ENCODE measurements at places on chromosomes 3 and 15. TPM values are rescaled to one million over a fixed set of nuclear protein-coding genes. Genes with fewer than 3 reads are reported as not detected.

DNA sequence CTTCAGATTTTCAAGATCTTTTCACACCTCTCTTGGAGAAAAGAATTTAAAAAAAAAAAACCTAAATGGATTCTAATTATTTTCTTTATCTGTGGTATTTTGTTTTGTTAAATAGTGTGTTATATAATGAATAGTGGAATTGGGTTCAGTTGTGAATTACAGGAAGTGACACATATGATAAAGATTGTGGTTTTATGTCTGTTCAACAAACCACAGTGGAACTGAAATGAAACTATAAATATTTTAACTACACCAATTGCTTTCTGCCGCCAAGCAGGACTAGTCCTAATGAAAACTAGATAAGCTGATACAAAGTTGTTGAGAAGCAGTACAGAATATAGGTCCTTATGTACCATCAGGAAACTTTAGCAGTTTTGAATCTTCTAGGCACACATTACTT is 121.6 kb downstream of the UBE2E2 start:
- DNase-seq = no peak
- no peak overlapping the region for H3K4me3 ChIP-seq
- peaks cover 7% of the 10 kb centered on the region for H3K4me1 ChIP-seq
- no peak overlapping the region for H3K27ac ChIP-seq

- peaks cover 11% of the 10 kb centered on the region for H3K27me3 ChIP-seq
- no peak overlapping the region for H3K4me3 ChIP-seq
Measured at GRCh38 chr15:70127770-70128413, 30.2 kb upstream of the TLE3 start.

- H3K36me3 ChIP-seq = no peaks in the 10 kb centered on the region
- H3K27ac ChIP-seq = no peak overlapping the region
- no peak for DNase-seq
- no peaks in the 10 kb centered on the region for H3K27me3 ChIP-seq
Measured at GRCh38 chr3:32411442-32411841, 19.8 kb downstream of the CMTM7 start.

ALS2CL gene
- 4.3 TPM for total RNA-seq
